ENCODE measurements at places on chromosomes 1 and 21.

DNA sequence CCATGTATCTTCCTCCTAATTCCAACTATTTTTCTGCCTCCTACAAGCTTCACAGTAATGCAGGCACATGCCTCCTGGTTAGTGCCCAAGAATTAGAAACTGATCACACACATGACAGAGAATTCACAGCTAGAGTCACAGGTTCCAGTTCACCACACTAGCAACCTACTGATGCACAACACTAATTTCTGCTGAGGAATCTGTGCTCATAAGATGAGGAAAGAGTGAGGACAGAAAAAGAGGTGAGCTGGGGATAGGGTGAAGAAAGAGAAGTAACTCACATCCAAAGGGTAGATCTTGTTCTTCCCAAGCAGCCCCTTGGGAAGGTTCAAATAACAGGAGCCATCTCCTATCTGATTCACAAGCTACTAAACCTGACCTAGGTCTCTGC lies 61.3 kb downstream of the PUM1 start:
- no peak for DNase-seq

GRCh38 chr1:92464588-92465255 lies 22.0 kb downstream of the GFI1 start:
- DNase-seq: no peak

DNA sequence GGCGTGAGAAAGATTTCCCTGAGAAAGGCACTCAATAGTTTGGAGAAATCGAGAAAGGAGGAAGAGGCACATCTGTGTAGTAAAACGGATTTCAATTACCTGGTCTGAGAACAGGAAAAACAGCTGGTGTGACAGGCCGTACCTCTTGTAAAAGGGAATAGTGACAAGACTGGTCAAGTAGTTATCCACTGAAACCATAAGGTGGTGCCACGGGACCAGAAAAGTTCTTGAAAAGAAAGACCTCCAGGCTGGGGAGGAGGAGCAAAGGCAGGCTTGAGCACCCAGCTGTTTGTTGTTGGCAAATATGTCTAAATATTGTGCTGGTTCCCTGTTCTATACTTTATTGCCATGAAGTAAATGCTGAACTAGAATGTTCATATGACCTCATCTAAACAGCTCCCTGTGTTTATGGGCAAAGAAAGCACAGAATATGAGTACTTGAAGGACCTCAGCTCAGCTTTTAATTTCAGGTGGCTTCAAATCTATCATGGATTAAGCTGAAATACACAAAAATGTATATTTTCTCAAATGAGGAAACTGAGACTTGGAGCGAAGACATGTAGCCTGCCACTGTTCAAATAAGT lies 4.0 kb downstream of the HAO2 start:
- DNase-seq: peak; percentile 23

DNA sequence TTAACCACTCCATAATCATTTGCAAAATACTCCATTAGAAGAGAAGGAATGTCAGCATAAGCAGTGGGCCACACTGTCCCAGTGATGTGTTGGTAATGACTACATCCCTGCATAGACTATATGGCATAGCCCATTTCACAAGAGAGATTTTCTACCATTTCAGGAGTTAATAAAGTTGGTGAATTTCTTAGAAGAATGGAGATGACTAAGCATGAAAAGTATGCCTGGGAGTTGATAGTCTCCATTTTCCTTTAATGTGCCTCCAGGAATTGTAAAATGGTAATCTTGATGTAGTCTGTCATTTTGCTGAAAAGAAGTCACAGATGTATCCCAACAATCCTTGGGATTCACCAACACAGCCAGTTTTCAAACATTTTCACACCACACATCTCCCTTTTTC lies 608.8 kb upstream of the CHRM3 start:
- DNase-seq: no peak

- DNase-seq: no peak
Observed at GRCh38 chr1:22139817-22140216, 3.1 kb downstream of the WNT4 start.

GRCh38 chr1:210151052-210151672 lies 81.4 kb upstream of the SERTAD4 start:
- no peak for DNase-seq

- no peak for DNase-seq
Observed at GRCh38 chr1:179297105-179297378, 3.4 kb downstream of the SOAT1 start.

- DNase-seq: no peak
Observed at GRCh38 chr21:21324297-21324696, 326.1 kb downstream of the NCAM2 start.

DNA sequence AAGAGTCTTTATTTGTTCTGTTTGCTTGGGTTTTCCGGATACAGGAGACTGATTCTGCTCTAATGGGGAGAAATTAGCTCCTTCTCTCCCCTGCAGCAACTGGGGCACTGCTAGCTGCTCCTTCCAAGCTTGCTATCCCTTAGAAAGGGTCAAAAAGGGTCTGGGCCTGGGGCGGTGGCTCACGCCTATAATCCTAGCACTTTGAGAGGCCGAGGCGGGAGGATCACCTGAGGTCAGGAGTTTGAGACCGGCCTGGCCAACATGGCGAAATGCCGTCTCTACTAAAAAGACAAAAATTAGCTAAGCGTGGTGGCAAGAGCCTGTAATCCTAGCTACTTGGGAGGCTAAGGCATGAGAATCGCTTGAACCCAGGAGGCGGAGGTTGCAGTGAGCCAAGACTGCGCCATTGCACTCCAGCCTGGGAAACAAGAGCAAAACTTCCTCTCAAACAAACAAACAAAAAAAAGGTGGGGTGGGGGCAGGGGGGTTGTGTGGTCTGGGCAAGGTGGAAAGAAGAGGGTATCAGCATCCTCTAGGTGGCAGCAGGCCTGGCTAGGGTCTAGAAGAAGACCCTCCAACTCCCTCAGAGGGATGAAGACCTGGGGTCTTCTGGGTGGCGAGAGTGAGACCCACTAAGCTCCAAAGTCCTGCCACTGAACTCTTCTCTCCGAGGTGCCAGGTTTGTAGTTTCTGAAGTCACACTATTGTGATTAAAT lies 15.4 kb upstream of the TBX15 start:
- no peak for DNase-seq

DNA sequence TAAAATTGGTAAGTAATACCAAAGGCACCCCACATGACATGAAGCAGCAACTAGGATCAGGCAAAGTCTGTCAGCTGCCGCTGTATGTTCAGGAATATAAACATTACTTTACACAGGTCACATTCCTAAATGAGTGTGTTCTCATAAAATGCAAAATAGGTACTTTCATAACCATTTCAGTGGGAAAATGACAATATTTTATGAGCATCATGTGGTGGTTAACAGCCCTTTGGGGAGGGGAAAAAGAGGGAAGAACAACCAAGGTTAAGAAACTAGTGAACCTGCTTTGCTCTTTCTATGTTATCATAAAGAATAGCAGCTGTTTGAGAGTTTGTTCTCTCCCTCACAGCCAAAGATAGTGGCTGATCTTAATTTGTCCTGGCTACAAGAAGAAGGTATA lies 105.4 kb upstream of the LBR start:
- DNase-seq: no peak

All from progenitor cell of endocrine pancreas (in vitro differentiated cells).